Activated T-helper 1 cell treated with anti-CD3 and anti-CD28 coated beads, Interleukin-12 subunit alpha, Interleukin-12 subunit beta, Interleukin-2, Interleukin-4 antibody, amounts not matched to agents 30 ng/mL and 10 ng/mL and 1 ng/mL, durations not matched to agents 14 hours and 24 hours and 36 hours (primary cell): ENCODE measurements at places on chromosomes 13 and 19.

GRCh38 chr13:73733706-73734105, 400.5 kb downstream of the KLF12 start:
- no peak for DNase-seq

DNA sequence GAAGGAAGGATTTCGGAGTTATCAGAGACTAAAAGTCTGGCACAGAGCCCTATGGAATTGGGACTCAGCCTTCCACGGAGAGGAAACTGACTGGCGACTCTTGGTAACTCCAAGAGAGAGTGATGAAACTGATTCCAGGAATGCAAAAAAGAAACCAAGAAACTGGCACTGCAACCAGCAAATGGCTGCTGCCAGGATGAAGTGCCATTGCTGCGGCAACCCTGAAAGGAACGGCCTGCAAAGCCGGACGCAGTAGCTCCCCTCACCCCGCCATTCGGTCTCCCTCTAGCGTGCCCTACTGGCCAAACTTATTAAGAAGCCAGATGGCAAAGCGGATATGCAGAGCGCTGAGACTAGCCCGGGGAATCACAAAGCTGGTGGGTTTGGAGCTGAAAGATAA, 236.0 kb downstream of the PCDH9 start:
- DNase-seq = peak; percentile 0

- no peak for DNase-seq
These were observed 32.3 kb downstream of the UGGT2 start for GRCh38 chr13:96020931-96021330.

- DNase-seq = no peak
These were observed 94.6 kb downstream of the KL start for GRCh38 chr13:33110713-33111413.

GRCh38 chr19:2315818-2316353, 7.9 kb upstream of the LINGO3 start:
- DNase-seq = no peak

GRCh38 chr19:39195755-39196154, 1.0 kb upstream of the NCCRP1 start:
- DNase-seq = no peak

DNA sequence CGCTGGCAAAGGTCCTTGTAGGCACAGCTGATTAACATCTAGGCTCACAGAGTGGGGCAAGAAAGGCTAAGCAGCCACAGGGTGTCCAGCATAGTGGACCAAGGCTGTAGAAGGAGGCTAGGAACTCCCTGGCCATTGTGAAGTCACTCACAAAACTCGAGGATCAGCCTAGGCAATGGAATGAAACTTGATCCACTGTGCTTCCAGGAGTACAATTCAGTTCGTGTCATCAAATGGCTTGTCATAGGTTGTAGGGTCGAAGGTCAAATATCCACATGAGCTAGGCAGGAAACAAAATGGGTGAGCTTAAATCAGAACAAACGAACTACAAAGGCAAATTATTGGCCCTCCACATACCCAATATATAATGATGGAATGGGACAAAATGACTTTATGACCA, 4.4 kb upstream of the FAM187B start:
- no peak for DNase-seq

DNA sequence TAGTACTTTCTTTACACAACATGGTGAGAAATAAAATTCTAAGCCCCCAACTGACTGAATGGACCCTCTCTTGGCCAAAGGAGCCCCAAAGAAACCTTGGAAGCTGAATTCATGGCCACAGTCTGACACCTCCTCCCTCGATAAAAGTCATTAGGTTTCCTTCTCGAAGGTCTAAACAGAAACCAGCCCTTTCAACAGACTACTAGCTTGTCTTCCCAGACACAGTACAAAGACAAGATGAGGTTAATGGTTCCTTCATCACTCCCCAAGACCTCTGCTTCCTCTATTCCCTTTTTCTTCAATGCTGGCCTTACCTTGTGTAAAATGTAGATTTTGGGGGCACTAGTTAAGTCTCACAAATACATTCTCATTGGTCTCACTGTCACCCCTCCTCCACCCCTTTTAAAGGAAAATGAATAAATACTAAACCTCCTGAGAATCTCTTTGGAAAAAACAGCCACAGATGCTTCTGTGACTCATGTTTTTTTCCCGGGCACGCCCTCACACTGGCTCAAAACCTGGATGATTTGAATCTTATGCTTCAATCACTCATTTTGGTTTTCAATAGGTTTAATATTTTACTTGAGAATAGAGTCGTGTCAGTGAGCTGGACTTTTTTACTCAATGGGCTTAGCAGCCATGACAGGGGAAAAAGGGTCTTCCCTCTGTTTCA, 65.8 kb upstream of the MED4 start:
- no peak for DNase-seq

DNA sequence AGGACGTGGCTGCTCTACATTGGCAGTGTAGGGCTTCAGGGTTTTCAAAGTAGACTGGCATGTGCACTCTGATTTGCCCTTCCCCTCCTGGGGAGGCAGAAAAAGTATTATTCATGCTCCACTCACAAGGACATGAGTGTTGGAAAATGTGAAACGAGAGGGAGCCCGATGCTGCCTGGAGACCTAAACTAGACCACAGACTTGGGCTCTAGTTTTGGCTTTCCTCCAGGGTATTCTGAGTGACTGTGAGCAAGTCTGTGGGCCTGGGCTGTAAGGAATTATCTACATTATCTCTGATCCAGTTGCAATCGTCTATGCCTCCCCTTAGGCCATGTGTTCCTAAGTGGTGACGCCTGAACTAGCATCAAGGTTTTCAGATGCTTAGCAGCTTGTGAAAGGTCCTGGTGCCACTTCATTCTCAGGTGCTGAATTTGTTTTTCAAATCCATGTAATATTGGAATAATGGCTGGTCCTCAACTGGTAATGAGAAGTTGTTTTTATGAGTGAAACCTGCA, 55.0 kb downstream of the MRPL57 start:
- no peak for DNase-seq

DNA sequence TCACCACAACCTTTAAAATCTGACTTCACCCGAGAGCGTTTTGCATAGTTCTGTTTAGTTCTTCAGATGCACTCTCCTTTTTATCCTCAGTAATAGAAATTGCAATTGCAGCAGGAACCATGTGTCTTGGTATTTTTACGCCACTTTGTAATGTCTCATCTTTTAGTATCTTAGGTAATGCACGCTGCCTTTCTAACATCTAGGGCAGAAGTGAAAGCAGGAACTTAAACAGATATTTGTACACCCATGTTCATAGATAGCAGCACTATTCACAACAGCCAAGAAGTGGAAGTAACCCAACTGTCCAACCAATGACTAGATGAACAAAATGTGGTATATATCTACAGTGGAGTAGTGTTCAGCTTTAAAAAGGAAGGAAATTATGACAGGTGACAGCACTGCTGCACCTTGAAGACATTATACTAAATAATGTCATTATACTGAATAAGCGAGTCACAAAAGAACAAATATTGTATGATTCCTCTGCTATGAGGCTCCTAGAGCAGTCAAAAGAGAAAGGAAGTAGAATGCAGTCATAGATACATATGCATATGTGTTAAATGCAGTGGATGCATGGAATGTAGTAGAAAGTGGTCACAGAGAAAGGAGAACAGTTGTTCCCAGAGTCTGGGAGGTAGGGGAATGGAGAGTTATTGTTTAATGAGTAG, 105.9 kb upstream of the GJB6 start:
- DNase-seq = no peak
